NCI-H2227 treated with DMSO at 0.1 percent for 48 hours (cell line): ENCODE measurements at places on chromosomes 2 and 18.

DNA sequence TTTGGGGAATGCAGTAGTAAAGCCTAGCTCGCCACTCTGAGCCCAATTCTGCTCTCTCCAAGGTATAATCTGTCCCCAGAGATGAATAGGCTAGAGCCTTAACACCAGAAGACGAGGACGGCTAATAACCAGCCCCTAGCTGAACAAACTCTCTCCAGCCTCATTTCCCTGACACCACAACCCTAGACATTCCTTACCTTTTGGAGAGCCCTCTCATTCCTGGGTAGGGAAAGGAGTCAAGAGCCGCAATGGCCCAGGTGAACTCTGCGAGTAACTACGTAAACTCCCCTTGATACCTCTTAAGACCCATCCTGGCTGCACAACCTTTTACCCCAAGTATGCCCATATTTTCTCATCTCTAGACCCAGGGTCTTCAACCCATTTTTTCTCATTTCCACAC, 722.9 kb downstream of the BCL11A start:
- DNase-seq: no peak

GRCh38 chr18:50647237-50647636, 87.3 kb downstream of the MAPK4 start:
- DNase-seq: no peak

- DNase-seq: no peak
Observed at GRCh38 chr2:149687052-149687427, 99.5 kb upstream of the MMADHC start.

DNA sequence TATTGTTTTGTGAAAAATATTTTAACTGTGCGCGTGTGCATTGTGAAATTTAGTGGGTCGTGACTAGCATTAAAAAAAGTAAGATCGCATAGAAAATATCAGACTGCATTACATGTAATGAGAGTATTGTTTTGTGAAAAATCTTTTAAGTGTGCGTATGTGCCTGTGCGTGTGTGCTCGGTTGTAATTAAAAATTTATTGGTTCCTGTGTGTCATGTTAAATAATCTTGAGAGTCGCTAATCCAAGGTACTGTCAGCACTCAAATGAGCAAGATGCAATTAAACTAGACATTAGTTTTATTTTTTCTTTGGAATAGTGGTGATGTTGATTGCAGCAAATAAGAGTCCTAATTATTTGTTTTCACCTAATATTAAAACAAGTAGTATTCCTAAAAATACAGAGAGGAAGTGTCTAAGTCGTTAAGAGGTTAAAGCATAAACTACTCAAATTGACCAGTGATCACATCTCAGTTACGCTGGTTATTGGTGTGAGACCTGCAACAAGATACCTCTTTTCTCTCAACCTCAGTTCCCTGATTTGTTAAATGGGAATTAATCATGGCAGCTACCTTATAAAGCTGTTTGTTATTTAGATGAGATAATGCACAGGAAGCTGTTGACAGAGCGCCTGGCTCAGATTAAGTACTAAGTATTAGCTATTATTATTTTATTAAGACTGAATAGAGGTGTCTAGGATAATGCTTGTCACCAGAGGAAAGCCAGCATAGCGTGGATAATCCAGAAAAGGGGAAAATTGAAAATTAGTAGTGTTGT, 1.9 kb downstream of the ZDBF2 start:
- DNase-seq: no peak

DNA sequence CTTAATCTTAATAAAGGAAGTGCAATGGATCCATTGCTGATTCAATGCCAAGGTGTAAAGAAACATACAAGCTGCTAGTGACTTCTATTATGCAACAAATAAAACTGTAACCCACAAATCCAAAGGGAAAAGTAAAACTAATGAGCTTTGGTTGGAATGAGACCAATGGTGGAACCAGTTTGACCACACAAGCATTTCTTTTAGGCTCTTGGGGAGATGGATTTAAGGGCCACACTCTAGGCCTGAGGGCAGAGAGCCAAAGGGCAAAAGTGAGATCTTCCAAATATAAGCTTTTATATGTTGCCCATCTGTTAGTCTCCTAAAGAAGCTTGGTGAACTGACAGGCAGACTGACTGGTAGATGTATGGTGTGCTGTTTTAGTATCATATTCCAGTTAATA, 41.5 kb upstream of the MMADHC start:
- no peak for DNase-seq

- DNase-seq: peak; percentile 2
Observed at GRCh38 chr2:227033471-227034148, 130.4 kb downstream of the COL4A4 start.

DNA sequence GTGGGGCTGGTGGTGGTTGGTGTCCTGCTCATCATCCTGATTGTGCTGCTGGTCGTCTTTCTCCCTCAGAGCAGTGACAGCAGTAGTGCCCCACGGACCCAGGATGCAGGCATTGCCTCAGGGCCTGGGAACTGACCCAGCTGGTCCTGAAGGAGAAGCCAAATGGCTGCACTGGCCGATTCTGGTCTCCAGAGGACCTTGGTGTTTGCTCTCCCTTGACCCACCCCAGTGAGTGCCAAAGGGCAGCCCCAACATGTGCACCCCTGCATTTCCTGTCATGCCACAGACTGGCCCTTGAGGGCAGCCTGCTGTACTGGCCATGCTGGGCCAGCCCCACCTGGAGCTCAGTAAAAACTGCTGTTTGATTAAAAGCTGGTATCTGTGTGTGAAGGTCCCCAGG, 2.5 kb upstream of the RNF181 start:
- DNase-seq: no peak

DNA sequence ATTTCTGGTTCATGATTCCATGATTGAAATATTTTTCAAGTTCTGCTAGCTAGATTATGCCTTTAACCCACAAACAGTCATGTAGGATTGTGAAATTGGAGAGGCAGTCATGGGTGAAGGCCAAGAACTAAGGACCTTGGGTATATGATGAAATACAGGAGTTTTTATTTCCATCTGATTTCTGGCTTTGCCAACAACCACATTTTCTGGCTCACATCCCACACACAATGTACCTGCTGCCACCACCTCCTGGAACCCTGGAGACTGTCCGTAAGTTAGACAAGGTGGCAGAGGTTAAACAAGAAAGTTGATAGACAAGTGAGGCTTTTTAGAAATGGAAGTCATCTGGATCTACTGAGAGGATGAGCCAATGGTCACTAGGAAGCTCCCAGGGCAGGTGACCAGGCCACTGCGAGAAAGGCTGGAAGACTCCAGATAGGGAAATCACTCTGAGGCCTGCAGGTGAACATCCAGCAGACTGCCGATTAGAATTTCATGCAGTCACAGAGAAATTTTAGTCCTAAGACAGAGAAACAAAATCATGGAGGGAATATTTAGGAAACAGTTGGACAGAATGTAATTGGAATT, 402.0 kb downstream of the ALK start:
- DNase-seq: no peak

DNA sequence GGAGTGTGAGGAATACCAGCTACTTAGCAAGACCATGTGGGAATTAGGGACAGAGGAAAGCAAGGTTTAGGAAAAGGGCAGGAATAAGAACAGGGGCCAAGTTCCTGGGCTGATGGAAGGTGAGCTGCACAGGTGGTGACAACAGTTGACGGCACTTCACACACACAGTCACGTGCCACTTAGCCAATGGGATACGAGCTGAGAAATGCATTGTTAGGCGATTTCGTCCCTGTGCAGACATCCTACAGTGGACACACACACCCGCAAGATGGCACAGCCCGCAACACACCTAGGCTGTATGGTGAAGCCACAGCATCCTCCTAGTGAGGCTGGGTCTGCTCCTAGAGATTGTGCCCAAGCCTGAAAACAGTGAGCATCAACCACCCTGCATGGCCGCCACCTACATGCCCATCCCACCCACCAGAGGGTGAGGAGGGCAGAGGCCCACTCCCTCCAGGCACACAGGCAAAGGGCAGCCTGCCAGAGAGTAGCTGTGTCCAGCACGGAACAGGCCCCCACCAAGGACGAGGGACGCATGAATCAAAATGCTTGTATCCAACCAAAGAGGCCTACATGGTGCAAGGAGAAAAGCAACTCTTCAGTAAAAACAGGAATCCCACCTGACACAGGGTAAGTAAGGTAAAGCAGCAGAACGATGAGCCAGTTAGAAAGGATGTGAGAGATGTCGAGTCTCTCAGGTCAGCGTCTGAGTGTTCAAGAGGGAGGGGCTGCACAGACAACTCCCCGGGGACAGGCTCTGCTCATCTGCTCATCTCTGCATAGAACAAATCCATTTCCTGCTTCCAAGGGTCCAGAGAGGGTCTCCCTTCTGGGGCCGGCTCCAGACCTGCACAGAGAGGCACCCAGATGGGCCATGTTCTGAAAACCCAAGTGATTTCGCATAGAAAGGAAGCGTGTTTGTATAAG, 51.3 kb downstream of the ZNF516 start:
- no peak for DNase-seq

- DNase-seq: no peak
Observed at GRCh38 chr2:39735648-39736047, 43.4 kb downstream of the THUMPD2 start.

DNA sequence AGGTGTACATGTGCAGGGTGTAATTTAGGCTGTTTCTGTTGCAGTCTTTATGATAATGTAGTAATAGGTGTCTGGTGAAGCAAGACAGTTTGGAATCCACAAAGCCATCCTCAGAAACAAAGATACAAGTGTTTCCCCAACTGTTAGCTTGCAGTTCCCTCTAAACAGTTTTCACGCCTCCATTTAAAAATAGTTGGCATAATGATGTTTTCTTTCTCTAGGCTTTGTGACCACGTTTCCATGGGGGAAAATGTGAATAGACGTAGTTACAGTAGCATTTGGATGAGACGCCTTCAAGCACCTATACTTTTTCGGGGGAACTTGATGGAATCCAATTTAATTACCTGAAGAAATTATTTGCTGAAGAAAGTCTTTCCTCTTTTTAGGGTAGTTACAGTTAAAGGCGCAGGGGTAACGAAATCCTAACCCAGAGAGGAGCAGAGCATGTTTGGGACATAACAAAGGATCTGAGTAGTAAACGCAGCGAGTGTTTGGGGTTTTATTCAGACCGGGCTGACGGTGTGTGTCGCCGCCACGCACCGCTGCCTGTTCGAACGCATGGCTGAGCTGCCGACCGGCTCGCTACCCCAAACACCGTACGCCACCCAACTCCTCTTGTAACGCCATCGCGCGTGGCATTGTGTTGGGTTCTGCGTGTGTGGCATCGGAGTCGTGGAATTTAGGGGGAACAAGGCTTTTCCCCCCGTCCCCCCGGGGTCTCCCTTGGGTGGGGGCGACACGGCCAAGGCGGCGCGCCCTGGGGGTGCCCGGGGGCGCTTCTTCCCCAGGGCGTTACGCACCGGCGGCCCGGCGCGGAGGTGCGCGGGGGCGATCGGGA, 681 bp upstream of the NRP2 start:
- DNase-seq: peak; percentile 52

DNA sequence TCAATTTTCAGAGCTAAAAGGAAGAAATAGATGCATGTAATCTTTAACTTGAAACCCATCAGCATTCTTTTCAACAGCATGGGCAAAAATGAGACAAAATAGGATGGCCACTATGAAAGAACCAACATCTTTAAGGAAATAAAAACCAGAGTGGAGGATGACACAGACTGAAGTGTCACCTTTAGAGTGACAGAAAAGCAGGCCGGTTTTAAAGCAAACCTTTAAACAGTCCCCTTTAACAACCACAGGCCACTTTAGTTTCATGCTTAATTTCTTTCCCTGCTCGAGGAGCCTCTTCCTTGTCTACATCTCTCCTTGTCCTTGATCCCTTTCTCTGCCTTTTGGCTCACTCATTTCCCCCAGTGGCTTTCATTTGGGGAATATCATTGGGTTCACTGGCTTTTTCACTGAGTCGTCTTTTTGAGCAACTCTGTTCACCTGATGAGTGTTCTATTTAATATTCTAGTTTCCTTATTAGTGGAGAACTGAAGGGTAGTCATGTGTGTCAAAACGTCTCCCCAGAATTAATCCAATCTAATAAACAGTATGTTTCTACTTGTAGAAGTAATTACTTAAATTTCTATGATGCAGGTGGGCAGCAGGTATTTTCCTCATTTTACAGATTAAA, 72.5 kb downstream of the DOCK10 start:
- no peak for DNase-seq
